Natural killer cell treated with Interleukin-12 subunit alpha and Interleukin-12 subunit beta and Interleukin-15 and Interleukin-18, amount 100 ng/mL, for 72 hours (primary cell): ENCODE measurements at places on chromosomes 11 and 22. TPM values are rescaled to one million over a fixed set of nuclear protein-coding genes. Genes with fewer than 3 reads are reported as not detected.

Gene UCP3
- 7.2 TPM for total RNA-seq

Gene KRTAP5-1
- not detected for total RNA-seq

Gene IFITM1
- 58.1 TPM for total RNA-seq

Gene OR52H1
- not detected for total RNA-seq

Gene DRD4
- 0.48 TPM for total RNA-seq

- H3K4me1 ChIP-seq = peaks cover 56% of the 10 kb centered on the region
- H3K36me3 ChIP-seq = peaks cover 13% of the 10 kb centered on the region
- no peaks in the 10 kb centered on the region for H3K27me3 ChIP-seq
- no peak for DNase-seq
Observed at GRCh38 chr11:35235936-35236666, 97.1 kb downstream of the CD44 start.

DNA sequence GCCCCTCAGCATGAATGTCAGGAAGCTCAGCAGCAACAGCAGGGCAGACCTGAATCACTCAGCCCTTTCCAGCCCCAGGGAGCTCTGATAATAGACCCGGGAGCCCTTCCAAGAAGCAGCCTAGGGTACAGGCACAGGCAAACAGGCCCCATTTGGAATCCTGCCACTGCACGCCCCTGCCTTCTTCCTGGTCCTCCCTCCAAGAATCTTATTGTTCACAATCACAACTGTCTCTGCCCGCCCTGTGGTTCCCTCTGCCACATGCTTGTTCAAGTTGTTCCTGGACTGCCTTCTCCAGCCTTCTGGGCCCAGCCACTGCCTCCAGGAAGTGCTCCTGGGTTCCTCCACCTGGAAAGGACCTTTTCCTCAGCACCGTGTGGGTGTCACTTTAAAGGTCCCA is 54.6 kb downstream of the LRRC32 start:
- DNase-seq = no peak
- H3K36me3 ChIP-seq = no peaks in the 10 kb centered on the region
- no peaks in the 10 kb centered on the region for H3K4me1 ChIP-seq
- H3K4me3 ChIP-seq = no peak overlapping the region

DNA sequence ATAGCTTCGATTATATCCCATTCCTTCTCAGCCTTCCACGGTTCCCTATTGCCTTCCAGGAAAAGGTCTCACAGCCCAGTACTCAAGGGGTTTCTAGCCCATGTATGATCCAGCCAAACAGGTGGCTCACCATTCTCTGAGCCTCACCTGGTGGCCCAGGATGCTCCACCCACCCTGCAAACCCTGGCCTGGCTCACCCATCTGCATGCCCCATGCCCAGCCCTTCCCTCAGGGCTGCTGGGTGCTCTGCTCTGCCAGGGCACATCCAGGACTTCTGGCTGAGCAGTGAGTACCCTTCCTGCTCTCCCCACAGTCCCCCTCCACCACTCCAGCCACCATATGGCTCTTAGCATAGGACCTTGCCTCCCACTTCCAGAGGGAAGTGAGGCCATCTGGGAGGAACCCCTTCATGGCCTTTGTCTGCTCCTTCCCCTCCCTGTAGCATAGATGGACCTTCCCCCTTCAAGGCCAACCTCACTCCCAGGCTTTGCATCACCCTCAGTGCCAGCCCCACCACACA is 5.8 kb upstream of the RCOR2 start:
- H3K27me3 ChIP-seq = no peaks in the 10 kb centered on the region
- no peaks in the 10 kb centered on the region for H3K4me1 ChIP-seq
- no peak overlapping the region for H3K4me3 ChIP-seq
- no peak overlapping the region for H3K27ac ChIP-seq
- no peak for DNase-seq

DNA sequence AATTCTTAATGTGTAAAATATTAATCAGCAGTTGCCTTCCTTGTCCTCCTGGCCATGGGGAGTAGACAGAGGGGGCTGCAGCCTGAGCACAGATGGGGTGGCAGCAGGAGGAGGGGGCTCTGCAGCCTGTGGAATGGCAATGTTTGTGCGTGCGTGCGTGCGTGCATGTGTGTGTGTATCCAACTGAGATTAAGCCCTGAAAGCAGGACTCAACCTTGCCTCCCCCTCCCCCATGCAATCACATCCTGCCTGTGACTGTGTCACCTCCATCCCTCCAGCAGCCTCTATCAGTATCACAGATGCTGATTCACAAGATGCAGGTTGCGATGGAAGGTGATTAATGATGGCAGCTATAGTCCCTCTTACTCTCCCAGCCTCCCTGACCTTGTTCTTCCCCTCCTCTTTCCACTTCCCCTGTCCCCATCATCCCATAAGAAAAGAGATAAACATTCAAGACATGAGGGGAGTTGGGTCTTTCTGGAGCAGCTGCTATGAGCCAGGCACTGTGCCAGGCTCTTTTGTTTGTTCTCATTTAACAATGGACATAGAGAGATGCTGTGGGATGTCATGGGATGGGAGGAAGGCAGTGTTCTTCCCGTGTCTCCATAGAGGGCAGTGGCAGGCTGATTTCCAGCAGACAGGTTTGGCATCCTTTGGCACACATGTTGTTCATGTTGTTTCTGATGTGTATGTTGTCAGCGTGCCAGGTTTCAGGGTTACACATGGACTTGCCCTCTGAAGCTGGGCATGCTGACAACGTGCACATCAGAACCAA is 43.8 kb upstream of the NECTIN1 start:
- H3K4me3 ChIP-seq = no peak overlapping the region
- no peak overlapping the region for H3K27ac ChIP-seq
- no peak for DNase-seq
- peaks cover 19% of the 10 kb centered on the region for H3K27me3 ChIP-seq
- no peaks in the 10 kb centered on the region for H3K4me1 ChIP-seq

DNA sequence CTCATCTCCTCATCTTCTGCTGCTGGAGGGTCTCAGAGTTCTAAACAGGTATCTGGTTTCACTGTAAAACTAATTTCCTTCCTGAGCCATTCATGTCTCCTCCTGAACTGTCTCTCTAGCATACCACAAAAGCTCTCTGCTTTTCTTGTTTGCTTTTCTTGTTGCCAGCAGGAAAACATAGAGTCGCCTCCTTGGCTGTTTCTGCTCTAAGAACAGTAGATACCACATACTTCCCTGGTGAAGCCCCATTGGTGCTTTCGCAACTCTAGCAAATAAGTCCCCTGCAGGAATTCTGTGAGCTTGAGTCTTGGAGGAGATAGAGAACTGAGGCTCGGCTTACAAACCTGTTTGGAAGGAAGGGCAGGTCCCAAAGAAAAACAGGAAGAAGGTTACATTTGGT is 7.0 kb downstream of the DIXDC1 start:
- peaks cover 10% of the 10 kb centered on the region for H3K4me1 ChIP-seq
- peaks cover 6% of the 10 kb centered on the region for H3K27me3 ChIP-seq
- no peak for DNase-seq
- no peaks in the 10 kb centered on the region for H3K36me3 ChIP-seq

DNA sequence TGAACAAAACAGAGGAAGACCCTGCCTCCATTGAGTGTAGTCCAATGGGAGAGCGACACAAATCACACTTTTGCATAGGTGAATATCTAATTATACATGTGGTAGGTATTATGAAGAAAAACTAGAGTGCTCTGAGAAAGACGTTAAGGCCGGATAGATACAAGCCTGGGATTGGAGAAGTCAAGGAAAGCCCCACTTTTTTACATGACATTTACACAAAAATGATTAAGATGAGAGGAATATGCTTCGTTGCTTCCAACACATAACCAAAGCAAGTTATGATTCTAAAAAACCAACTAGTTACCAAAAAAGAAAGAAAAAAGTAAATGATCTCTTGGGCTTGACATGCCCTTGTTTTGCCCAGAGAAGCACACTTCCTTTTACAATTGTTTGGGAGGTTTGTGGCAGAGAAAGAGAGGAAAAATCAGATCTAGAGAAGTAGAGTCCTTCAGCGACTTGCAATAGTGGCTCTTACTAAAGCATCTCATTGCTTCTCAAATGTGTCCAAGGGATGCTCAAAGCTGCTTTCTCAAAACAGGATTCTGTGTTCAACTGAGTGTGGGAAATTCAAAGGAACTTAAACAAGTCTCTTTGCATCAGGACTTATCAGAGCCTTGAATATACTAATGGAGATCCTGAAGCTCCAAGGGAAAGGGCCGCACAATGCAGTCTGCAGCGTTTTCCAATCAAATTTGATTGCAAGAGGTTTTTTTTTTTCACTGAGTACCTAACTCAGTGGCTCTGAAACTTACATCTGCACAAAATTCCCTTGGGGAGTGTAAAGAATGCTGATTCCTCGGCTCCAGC is 38.8 kb downstream of the FLI1 start:
- no peaks in the 10 kb centered on the region for H3K27me3 ChIP-seq
- H3K4me1 ChIP-seq = peaks cover 80% of the 10 kb centered on the region
- H3K27ac ChIP-seq = peak overlapping the region; percentile 99
- H3K4me3 ChIP-seq = peak overlapping the region; percentile 94
- no peak for DNase-seq

DNA sequence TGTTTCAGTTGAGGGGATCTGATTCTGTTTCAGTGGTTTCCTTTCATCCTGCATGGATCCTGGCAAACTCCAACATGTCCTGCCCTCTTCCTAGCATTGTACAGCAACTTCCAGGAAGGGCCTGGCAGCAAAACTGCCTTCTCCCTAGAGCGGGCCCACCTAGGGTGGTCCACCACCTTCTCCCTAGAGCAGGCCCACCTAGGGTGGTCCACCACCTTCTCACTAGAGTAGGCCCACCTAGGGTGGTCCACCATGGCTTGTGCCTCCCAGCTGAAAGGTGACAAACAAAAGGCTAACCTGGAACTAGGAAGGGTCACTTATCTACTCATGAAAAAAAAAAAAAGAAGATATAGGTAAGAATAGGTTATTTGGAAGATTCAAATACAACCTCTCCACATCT is 92.2 kb downstream of the NTM start:
- DNase-seq = no peak
- H3K4me1 ChIP-seq = no peaks in the 10 kb centered on the region
- H3K27ac ChIP-seq = no peak overlapping the region
- peaks cover 7% of the 10 kb centered on the region for H3K27me3 ChIP-seq

DNA sequence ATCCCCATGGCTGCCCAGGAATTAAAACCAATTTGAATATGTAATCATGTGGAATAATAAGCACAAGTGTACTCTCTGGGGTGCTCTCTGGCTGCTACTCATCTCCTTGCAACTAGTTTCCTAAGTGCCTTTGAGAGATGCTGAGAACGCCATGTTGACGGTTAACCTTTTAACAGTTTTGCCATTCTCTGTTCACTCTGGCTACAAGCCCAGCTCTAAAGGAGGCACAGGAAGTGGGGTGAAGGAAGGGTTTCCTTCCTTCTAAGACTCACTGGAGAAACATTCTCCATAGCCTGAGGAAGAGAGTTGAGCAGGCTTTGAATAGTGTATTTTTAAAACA is 122.0 kb upstream of the ZC3H12C start:
- no peaks in the 10 kb centered on the region for H3K27me3 ChIP-seq
- DNase-seq = no peak
- H3K36me3 ChIP-seq = no peaks in the 10 kb centered on the region

DNA sequence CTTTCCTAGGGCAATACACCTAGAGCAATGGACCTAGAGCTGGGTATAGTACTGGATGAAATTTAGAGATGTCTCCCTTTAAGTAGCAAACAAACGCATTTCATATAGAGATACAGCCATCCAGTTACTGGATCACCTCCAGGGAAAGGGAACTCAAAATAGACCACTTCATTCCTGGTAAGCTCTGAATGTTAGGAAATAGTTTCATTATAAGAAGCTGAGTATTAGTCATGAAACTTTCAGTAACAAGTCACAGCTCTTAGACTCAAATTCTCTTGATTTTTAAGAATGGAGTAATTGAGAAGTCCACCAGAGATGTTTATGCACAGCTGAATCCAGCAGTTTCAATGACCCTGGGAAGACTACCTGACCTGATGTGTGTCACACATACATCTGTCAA is 221.9 kb downstream of the FAM76B start:
- no peak overlapping the region for H3K4me3 ChIP-seq
- DNase-seq = no peak
- no peak overlapping the region for H3K27ac ChIP-seq
- H3K4me1 ChIP-seq = no peaks in the 10 kb centered on the region
- H3K27me3 ChIP-seq = peaks cover 14% of the 10 kb centered on the region

DNA sequence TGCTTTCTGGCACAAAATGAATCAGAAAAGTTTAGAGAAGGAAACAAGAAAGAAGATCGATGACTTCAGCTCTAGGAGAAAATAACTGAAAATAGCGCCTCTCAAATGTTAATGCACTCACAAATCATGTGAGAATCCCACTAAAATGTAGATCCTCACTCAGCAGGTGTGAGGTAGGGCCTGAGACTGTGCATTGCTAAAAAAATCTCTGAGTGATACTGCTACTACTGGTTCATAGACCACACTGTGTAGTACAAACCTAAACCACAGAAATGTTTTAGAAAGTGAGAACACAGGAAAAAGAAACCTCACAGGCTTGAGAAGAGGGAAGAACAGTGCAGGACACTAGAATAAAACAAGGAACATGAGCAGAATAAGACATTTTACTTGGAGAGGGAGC is 2.0 kb downstream of the OR8D4 start:
- DNase-seq = no peak
- H3K27ac ChIP-seq = no peak overlapping the region
- peaks cover 40% of the 10 kb centered on the region for H3K27me3 ChIP-seq
- H3K4me3 ChIP-seq = no peak overlapping the region
- H3K4me1 ChIP-seq = no peaks in the 10 kb centered on the region

DNA sequence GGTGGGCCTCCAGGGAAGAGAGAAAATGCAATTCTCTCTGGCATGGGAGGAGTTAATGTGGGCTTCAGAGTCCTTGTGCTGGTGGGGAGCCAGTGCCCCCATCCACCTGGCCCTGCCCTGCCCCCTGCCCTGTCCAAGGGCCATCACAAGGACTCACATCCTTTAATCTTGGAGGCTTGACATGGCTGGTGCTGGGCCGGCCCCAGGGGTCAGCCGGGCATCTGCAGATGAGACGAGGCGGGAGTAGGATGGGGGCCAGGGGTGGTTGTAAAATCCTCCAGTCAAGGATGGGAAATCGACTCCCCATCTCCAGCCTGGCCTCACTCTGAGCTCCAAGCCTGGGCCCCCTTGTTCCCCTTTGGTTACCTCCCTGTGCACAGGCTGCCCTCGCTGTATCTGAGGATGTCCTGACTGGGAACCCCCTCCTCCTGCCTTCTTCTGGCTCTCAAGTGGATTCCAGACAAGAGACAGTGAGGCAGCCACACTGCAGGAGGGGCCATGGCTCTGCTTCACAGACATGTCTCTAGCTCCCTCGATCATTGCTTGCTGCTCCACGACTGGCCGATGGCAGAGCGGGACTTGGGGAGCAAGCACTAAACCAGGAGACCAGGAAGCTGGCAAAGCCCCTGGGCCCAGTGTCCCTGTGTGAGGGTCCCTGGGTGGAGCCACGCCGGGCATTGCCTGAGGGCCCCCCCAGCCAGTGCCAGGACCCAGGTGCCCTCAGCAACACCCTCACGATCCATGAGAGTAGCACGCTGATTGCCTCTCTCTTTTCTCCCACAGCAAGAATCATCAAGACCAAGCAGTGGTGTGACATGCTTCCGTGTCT is 1120.5 kb downstream of the BRD1 start:
- no peaks in the 10 kb centered on the region for H3K36me3 ChIP-seq
- DNase-seq = peak; percentile 56
- no peak overlapping the region for H3K4me3 ChIP-seq
- no peaks in the 10 kb centered on the region for H3K27me3 ChIP-seq
- no peak overlapping the region for H3K27ac ChIP-seq
- no peaks in the 10 kb centered on the region for H3K4me1 ChIP-seq

GRCh38 chr11:68213135-68213515 is at the start of gene KMT5B:
KMT5B (minus strand) TSS chr11:68213296; CDS start chr11:68190076, 23,220 bp downstream.
- no peaks in the 10 kb centered on the region for H3K36me3 ChIP-seq
- peak within 1 kb of the TSS; percentile 72 for H3K27ac ChIP-seq
- peak within 1 kb of the TSS; percentile 94 for H3K4me3 ChIP-seq
- no peaks in the 10 kb centered on the region for H3K27me3 ChIP-seq

GRCh38 chr11:77789061-77789730 is 31.3 kb downstream of the RSF1 start:
- no peaks in the 10 kb centered on the region for H3K27me3 ChIP-seq
- peak overlapping the region; percentile 37 for H3K27ac ChIP-seq
- no peak for DNase-seq
- peaks cover 53% of the 10 kb centered on the region for H3K4me1 ChIP-seq
- peaks cover 14% of the 10 kb centered on the region for H3K36me3 ChIP-seq
